ENCODE measurements at places on chromosomes 4 and X. TPM values are rescaled to one million over a fixed set of nuclear protein-coding genes. Genes with fewer than 3 reads are reported as not detected.

Gene AR
- total RNA-seq: 0.25 TPM

Gene PALLD
- total RNA-seq: 77.4 TPM

Gene ARL9
- 0.29 TPM for total RNA-seq

Gene DDX3X
- total RNA-seq: 188 TPM

Gene HS6ST2
- 6.6 TPM for total RNA-seq

Gene BST1
- total RNA-seq: 3.4 TPM

Gene BMP3
- total RNA-seq: 0.33 TPM

Gene SEC24D
- total RNA-seq: 48.5 TPM

Gene CMC4
- total RNA-seq: 10.5 TPM

Gene FABP2
- total RNA-seq: not detected

Gene CSAG1
- total RNA-seq: not detected

Gene RTL9
- total RNA-seq: under 0.01 TPM
